ENCODE measurements at places on chromosomes 13 and 19. TPM values are rescaled to one million over a fixed set of nuclear protein-coding genes. Genes with fewer than 3 reads are reported as not detected.

- no peaks in the 10 kb centered on the region for H3K36me3 ChIP-seq
- no peak overlapping the region for H3K27ac ChIP-seq
- no peaks in the 10 kb centered on the region for H3K27me3 ChIP-seq
- no peak for DNase-seq
- H3K4me1 ChIP-seq: peaks cover 26% of the 10 kb centered on the region
These were observed 693.4 kb downstream of the PCDH9 start for GRCh38 chr13:66536746-66537145.

DNA sequence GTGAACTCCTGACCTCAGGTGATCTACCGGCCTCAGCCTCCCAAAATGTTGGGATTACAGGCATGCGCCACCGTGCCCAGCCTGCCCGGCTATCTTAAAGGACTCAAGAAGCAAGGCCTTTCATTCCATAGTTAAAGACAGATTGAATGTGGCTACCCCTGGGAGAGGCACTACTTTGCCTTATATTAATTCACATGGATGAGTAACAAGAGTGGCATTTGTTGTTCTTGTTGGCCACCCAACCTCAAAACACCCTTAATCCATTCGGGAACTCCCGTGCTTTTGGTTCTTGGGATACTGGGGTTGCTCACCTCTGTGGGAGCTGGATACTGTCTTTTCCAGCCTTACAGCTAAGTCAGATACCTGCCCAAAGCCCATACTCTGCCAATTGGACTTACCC lies 34.4 kb upstream of the ABCC4 start:
- no peak overlapping the region for H3K4me3 ChIP-seq
- DNase-seq: no peak
- no peak overlapping the region for H3K27ac ChIP-seq
- H3K36me3 ChIP-seq: no peaks in the 10 kb centered on the region

Gene LATS2
- 45.6 TPM for total RNA-seq

- peak; percentile 16 for DNase-seq
- no peak overlapping the region for H3K4me3 ChIP-seq
- H3K27ac ChIP-seq: no peak overlapping the region
These were observed 322.8 kb upstream of the EDNRB start for GRCh38 chr13:78241278-78241919.

GRCh38 chr13:30504081-30504480 lies 38.3 kb upstream of the HMGB1 start:
- H3K27ac ChIP-seq: no peak overlapping the region
- H3K4me1 ChIP-seq: 0 out of 2 replicates have a peak, but pooled peaks cover 9% of the 10 kb centered on the region
- H3K36me3 ChIP-seq: no peaks in the 10 kb centered on the region
- H3K4me3 ChIP-seq: no peak overlapping the region

Gene CAPS
- 1.8 TPM for total RNA-seq

- H3K4me3 ChIP-seq: no peak overlapping the region
- DNase-seq: no peak
- no peaks in the 10 kb centered on the region for H3K36me3 ChIP-seq
- no peak overlapping the region for H3K27ac ChIP-seq
- no peaks in the 10 kb centered on the region for H3K27me3 ChIP-seq
These were observed 6.1 kb downstream of the DOCK6 start for GRCh38 chr19:11256189-11256588.

- peaks cover 52% of the 10 kb centered on the region for H3K4me1 ChIP-seq
- no peaks in the 10 kb centered on the region for H3K27me3 ChIP-seq
- H3K36me3 ChIP-seq: peaks cover 28% of the 10 kb centered on the region
These were observed 17.6 kb downstream of the WDFY2 start for GRCh38 chr13:51601601-51602565.

- no peaks in the 10 kb centered on the region for H3K36me3 ChIP-seq
- no peak overlapping the region for H3K4me3 ChIP-seq
- H3K4me1 ChIP-seq: peaks cover 12% of the 10 kb centered on the region
- H3K27ac ChIP-seq: no peak overlapping the region
These were observed 3.2 kb downstream of the PIP5K1C start for GRCh38 chr19:3697094-3697493.

DNA sequence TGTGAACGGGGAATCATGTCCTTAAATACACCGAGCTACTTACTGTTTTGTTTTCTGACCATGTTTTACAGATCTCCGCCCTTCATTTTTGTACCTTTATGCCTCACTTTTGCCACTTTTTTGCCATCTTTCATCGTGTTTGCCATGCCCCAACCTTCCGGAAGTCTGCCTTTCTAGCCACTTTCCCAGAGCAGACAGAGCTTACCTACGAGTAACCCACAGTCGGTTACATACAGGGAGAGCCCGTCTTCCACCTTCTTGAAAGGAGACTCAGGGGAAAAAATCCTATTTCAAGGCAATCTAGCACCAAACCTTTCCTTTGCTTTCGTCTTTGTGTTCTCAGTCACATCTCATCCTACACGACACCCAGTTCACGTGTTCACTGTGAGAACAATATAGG lies 26.1 kb downstream of the RFPL4AL1 start:
- DNase-seq: no peak
- H3K27me3 ChIP-seq: peaks cover 1% of the 10 kb centered on the region
- H3K4me1 ChIP-seq: no peaks in the 10 kb centered on the region
- no peaks in the 10 kb centered on the region for H3K36me3 ChIP-seq
- H3K27ac ChIP-seq: no peak overlapping the region
- H3K4me3 ChIP-seq: no peak overlapping the region

Gene ADAMTS10
- total RNA-seq: 0.81 TPM

GRCh38 chr13:114019367-114019766 lies 45.5 kb upstream of the C13orf46 start:
- H3K4me1 ChIP-seq: peaks cover 20% of the 10 kb centered on the region
- H3K4me3 ChIP-seq: no peak overlapping the region
- peaks cover 34% of the 10 kb centered on the region for H3K36me3 ChIP-seq
- H3K27me3 ChIP-seq: peaks cover 6% of the 10 kb centered on the region

Gene ACP5
- total RNA-seq: 1.2 TPM

Gene CLDN10
- total RNA-seq: not detected

- H3K36me3 ChIP-seq: peaks cover 6% of the 10 kb centered on the region
- H3K27ac ChIP-seq: peak overlapping the region; percentile 74
- H3K4me1 ChIP-seq: peaks cover 16% of the 10 kb centered on the region
- DNase-seq: peak; percentile 70
These were observed 3.7 kb upstream of the CLPTM1 start for GRCh38 chr19:44951179-44952159.

DNA sequence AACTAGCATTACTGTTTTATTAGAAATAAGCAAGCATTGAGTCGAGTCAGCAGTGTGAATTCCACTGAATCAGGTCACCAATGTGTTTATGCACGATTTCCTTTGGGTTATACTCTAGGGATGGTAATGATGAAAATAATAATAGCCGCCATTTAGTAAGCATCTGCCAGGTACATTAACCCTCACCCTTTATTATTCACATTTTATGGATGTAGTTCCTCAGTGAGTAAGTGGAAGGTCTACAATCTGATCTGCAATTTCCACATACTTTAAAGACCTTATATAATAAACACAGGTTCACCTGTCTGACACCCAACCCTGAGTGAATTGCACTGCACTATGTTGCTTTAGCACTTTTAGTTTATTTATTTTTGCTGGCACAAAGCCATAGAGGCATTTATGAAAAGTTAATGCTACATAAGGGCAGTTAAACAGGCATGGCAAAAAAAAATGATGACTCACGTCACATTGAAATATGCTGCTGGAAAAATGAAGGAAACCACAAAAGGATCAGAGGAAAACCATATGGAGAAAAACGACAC lies 122.4 kb downstream of the TRPC4 start:
- DNase-seq: peak; percentile 66
- peak overlapping the region; percentile 63 for H3K4me3 ChIP-seq
- peaks cover 25% of the 10 kb centered on the region for H3K4me1 ChIP-seq
- peaks cover 27% of the 10 kb centered on the region for H3K36me3 ChIP-seq

DNA sequence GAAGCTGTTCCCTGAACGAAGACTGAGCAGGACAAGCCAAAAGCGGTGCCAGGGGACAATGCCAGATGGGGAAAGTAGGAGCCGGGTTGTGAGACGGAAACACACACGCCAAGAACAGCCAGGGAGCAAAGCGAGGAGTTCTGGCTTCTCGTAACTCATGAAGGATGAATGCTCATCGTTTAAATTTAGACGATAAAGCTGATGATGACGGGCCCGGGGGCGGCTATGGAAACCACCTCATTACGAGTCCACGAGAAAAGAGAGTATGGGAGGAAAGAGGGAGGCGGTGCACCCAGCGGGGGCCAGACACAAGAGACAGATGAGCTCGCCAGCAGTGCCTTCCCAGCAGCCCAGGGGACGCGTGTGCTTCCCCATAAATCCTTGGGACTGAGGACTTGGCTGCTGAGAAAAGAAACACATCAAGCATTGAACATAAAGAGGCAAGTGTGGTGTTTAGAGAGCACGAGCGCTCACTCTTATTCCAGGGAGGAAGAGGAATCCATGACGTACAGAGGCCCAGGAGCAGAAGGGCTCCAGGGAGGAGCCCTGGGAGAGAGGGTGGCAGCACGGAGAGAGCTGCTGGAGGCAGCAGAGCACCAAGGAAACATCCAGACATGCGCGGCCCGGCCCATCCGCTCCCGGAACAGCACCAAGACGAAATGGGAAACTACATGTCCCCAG lies 70.7 kb downstream of the EPS15L1 start:
- H3K4me1 ChIP-seq: no peaks in the 10 kb centered on the region
- no peaks in the 10 kb centered on the region for H3K27me3 ChIP-seq
- no peak for DNase-seq
- peaks cover 24% of the 10 kb centered on the region for H3K36me3 ChIP-seq

Gene GDF15
- 20.2 TPM for total RNA-seq

Gene APOC4
- total RNA-seq: not detected

DNA sequence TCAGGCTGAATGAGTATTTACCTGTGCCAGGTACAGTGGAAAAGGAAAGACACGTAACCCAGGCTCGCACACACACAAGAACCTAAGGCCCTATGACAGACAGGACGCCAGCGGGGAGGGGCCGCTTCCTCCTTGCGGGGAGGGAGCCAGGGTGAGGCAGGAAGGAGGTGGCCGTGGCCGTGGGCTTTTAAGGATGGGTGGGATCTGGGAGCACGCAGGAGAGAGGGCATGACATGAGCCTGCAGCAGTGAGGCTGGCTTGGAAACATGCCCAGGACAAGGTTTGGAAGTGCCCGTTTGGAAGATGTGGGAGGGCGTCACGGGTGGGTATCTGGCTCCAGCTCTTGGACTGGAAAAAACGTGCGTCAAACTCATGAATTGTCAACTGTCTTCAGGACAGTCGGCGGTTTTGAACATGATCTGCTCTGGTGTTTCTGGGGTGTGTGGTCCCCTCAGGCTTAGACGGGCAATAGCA lies 20.1 kb downstream of the SH3GL1 start:
- H3K27ac ChIP-seq: peak overlapping the region; percentile 51
- DNase-seq: no peak
- H3K27me3 ChIP-seq: peaks cover 1% of the 10 kb centered on the region
- no peak overlapping the region for H3K4me3 ChIP-seq
- peaks cover 39% of the 10 kb centered on the region for H3K4me1 ChIP-seq

- no peaks in the 10 kb centered on the region for H3K36me3 ChIP-seq
- no peak overlapping the region for H3K27ac ChIP-seq
- DNase-seq: no peak
These were observed 3.3 kb upstream of the AURKC start for GRCh38 chr19:57227502-57227901.

Gene ZNF808
- total RNA-seq: 17.0 TPM

Gene ZSWIM4
- 4.9 TPM for total RNA-seq

DNA sequence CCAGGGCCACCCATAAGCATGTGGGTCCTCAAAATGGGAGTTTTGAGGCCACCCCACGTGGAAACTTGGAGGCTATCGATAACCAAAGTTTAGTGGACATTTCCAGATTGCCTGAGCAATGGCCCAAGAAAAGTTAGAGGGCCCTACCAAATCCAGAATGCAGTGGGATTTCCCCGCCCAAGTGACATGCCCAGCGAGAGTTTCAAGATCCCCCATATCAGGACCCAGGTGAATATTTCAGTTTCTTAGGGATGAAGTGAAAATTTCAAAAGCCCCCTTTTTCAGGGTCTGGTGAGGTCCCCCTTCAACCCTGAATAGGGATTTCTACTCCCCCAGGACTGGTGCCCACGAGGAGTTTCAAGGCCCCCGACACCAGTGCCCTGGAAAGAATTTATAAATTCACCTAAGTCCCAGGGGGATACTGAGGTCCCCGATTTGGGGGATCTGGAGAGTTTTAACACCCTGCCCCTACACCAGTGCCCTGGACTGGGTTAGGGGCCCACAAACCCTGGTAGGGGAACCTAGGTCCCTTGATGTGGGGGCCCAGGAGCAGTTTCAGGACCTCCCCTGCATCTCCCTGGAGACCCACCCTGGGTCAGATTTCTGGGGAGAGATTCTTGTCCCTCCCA lies 695 bp downstream of the BST2 start:
- peaks cover 6% of the 10 kb centered on the region for H3K4me1 ChIP-seq
- H3K4me3 ChIP-seq: no peak overlapping the region
- H3K36me3 ChIP-seq: no peaks in the 10 kb centered on the region
- no peak for DNase-seq
- peaks cover 7% of the 10 kb centered on the region for H3K27me3 ChIP-seq

DNA sequence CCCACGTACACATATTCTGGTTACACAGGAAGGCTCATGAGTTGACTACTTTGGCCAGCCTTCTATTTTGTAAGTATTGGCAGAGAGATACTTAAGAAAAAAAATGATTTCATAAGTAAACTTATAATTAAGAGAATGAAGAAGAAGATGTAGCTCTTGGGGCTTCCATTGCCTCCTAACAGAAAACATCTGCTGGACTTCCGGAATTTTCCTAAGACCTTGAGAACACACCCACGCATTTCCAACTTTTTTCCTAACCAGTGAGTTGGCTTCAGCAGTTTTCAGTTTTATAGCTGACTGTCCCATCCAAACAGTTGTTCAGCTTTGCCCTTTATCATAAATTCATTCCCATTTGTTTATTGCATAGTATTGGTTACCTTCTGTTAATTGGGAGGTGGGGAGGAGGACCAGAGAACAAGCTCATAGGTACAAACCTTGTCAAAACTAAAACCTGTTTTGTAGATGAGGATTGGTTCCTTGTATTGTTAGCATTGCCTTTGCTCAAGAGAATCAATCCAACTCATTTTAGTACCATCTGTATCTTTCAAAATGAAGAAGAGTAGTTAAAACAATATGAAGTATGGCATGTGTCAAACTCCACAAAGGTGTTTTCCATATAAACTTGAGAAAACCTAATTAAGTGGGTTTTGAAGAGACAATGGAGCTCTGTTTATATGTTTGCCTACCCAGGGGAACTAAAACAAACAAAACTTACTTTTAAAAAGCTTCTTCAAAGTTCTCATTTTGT lies 93.9 kb downstream of the COL4A2 start:
- peak overlapping the region; percentile 16 for H3K4me3 ChIP-seq
- peak overlapping the region; percentile 74 for H3K27ac ChIP-seq
- H3K36me3 ChIP-seq: peaks cover 12% of the 10 kb centered on the region

Gene DNAAF3
- total RNA-seq: 0.65 TPM

Measured in HFFc6 (cell line).